GM23338 (cell line): ENCODE measurements at places on chromosomes 2 and 18. TPM values are rescaled to one million over a fixed set of nuclear protein-coding genes. Genes with fewer than 3 reads are reported as not detected.

DNA sequence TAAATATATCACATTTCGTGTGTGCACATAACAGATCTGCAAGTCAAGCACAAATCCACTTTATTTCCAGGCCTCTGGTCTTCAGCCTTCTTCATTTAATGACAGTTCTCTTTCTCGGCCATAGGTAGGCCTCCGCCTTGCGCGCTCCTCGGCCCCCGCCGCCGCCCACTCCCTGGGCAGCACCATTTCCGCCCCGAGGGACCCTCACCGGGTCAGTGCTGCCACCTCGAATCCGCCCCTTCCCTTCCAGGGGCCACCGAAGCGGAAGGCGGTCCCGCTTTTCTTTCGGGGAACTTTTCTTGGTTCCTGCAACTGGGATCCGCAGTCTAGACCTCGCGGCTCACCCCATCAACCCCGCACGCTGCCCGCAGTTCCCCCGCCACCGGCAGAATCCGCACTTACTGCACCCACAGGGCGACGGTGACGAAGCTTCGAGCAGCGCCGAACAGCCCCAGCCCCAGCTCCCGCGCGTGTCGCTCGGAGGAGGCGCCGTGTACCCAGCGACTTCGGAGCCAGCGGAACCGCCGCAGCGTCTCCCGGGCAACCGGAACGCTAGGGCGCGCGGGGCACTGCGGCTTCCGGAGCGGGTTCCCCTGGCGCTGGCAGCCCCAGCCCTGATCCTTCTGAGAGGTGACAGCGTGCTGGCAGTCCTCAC lies at the start of gene CDKL4:
Gene CDKL4, minus strand, starts transcription at position 502 of the 655 bp plus-strand sequence.
- H3K36me3 ChIP-seq = no peaks in the 10 kb centered on the region
- no peak within 1 kb of the TSS for H3K27ac ChIP-seq
- H3K27me3 ChIP-seq = no peaks in the 10 kb centered on the region
- peaks cover 19% of the 10 kb centered on the region for H3K4me1 ChIP-seq
- H3K4me3 ChIP-seq = no peak within 1 kb of the TSS

DNA sequence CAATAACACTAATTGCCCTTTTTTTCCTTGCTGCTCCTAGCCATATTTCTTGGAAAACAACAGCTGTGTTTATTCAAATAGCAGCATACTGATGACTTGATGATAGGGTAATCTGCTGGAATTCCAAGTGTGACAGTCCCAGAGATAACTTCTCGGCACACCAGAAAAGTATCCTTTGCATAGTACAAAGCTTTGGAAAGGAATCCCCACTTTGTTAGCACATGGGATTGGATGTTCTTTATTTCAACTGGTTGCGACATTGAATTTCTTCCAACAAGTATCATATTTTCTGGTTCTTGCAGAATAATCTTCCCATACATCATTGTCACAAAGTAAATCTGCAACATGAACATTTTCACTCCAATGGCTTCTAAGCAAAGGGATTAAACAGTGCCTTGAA lies 445.8 kb upstream of the ACVR2A start:
- no peaks in the 10 kb centered on the region for H3K36me3 ChIP-seq
- no peaks in the 10 kb centered on the region for H3K4me1 ChIP-seq
- no peak for DNase-seq

- no peak overlapping the region for H3K4me3 ChIP-seq
- DNase-seq = no peak
- no peaks in the 10 kb centered on the region for H3K36me3 ChIP-seq
Measured at GRCh38 chr2:219272995-219273394, 6.2 kb upstream of the DNAJB2 start.

DNA sequence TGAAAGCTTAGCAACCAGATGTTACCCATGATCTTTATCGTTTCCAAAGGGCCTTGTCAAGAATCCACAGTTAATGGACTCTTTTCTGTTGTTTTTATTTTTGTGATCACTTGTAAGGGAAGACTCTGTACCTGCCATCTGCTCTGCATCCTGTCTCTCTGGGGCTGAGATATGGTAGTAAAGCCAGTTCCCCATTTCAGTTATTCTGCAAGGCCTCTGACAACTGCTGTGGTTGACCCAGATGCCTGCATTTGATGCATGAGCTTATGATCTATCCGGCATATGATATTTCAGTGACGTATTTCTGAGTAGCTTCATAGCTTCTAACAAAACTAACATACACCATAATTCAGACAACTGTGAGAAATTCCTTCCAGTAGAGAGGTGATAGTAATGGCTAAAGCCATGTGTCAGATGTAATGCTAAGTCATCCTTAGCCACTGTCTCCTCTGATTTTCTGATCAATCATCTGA lies 105.1 kb downstream of the TPO start:
- H3K27me3 ChIP-seq = no peaks in the 10 kb centered on the region
- no peak overlapping the region for H3K27ac ChIP-seq
- no peak for DNase-seq

EHD3 gene
- total RNA-seq = 11.9 and 12.6 TPM in 2 replicates
